ENCODE measurements at places on chromosomes 1 and 21. TPM values are rescaled to one million over a fixed set of nuclear protein-coding genes. Genes with fewer than 3 reads are reported as not detected.

A3GALT2 gene
- total RNA-seq = not detected

CNST gene
- 15.2 TPM for total RNA-seq

DNA sequence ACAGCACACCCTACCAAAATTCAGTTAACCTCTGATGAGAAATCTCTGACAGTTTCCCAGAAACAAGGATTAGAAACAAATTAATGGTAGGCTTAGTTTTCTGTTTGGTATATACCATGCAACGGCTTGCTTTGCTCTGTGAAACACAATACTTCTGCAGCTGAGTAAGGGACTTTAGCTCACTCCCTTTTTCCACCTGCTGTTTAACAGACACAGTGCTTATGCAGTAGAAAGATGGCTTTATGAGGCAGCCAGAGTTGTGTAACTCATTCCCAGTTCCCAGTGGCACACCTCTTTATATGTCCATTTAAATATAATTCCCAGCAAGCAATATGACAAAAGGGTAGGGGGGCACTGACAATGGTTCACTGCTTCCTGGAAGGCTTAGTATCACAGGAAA is 124.0 kb downstream of the PIGK start:
- DNase-seq = no peak

DNA sequence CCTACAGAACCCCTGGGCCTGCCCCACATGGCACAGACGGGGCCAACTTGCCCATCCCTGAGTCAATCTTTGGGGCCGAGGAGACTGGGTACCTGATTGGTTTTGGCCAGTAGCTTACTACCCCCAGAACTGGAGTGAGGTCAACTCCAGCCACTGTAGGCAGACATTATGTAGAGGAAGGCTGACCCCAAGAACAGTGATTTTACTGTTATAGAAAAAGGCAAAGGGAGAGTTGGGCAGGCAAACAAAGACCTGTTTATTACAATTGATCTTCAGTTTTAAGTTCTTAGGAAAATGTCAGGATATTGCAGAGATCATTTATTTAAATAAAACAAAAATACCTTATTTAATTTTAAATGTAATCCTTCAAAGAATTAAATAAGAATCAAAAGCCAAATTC is 653.8 kb downstream of the NPHP4 start:
- no peak for DNase-seq

GRCh38 chr1:157113631-157114030 is 14.0 kb upstream of the ETV3L start:
- DNase-seq = no peak

DNA sequence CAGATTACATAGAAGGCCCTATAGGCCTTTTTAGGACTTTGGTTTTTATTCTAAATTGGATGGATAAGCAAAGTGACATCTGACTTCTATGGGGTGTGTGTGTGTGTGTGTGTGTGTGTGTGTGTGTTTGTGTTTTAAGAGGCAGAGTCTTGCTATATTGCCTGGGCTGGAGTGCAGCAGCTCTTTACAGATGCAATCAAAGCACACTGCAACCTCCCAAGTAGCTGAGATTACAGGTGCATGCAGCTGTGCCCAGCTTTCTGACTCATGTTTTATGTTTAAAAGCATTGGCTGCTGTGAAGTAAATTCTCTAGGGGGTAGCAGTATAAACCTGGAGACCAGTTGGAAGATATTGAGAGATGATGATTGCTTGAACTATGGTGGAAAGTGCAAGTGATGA is 12.4 kb upstream of the EVI5 start:
- DNase-seq = no peak

GRCh38 chr1:58753431-58753866 is 30.4 kb downstream of the JUN start:
- DNase-seq = no peak

All from SJCRH30 (cell line).